ENCODE measurements at places on chromosomes 2 and 18.

DNA sequence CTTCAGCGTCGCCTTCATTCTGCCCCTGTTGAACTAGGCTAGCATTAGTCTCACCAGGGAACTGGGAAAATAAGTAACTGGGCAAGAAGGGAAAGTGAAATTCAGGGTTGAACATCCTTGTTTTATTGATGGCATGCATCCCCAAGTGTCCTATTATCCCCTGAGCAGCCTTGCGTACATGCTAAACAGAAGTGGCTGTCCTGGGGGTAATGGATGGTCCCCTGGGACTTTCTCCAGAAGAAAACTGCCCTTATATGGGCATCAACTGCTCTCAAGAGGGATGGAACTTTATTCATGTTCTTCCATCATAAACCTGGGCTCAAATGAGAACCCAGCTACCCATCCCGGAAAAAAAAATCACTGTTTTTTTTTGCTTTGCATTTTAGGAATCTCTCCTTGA, 11.8 kb upstream of the SMIM21 start:
- no peak for DNase-seq

DNA sequence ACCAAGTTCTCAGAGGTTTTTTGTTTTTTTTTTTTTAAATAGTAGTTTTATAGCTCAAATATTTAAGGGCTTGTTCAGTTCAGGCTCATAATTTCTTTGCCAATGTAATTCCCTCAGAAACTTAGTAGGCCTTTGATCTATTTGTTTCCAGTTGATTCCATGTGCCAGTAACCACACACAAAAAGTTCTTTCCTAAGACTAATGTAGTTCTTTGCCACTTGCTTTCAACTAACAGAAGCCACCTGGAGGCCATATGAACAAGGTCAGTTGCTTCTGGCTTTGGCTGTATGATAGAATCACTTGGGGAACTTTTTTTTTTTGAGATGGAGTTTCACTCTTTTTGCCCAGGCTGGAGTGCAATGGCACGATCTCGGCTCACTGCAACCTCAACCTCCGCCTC, 100.7 kb downstream of the DTNB start:
- DNase-seq, result no peak

DNA sequence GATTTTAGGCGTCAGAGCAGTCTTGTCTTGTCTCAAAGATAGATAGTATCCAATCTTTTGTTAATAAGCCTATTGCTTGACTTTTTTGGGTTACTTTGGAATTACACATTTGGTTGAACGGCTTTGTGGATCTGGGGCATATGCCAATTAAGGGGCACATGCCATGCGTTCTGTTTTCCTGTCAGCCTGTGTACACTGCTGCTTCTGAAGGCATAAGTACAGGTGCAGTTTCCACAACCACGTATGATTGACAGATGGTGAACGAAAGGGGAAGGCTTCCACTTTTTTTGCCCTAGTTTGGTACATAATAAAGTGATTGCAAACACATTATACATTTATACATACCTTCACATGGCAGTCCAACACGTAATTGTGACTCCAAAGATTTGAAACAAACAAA, 102.3 kb downstream of the RAPH1 start:
- no peak for DNase-seq

DNA sequence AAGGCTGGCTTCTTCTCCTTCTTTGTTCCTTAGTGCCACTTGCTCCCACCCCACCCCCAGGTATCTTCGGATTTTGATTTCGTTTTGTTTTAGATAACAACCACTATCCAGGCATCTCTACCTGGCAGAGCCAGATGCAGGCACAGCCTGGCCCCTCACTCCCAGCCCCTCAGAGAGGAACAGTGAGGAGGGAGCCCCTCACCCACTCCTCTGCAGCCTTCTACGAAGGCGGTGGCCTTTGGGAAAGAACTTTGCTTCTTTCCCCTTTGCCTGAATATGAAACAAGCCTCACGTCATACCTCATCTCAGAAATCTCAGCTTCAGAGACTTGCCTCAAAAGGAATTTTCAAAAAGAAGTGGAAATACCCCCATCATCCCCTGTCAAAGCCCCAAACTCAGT, 6.3 kb upstream of the CYP26B1 start:
- no peak for DNase-seq

DNA sequence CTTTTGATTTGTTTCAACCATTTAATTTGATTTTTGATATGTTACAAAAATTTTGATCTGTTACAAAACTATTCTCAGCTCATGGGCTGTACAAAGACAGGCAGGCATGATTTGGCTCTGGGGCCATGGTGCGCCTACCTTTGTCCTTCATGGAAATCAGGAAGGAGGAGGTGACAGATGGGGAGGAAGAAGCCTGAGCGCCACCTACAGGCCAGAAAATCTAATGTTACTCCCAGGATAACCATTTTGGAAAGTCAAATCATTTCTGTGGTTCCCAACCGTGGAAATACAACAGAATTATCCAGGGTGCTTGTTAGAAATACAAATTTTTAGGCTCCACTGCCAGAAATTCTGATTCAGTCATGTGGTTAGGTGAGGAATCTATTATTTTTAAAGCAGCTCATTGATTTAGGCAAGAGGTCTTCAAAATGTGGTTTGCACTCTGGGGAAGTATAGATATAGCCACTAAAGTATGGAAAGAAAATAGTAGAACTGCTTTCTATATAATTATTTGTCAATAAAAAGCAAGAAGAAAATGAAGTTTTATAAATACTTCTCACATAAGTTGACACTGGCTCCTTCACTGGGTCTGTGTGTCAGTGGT, 93.9 kb downstream of the EVA1A start:
- no peak for DNase-seq

- no peak for DNase-seq
Observed at GRCh38 chr2:240355001-240355891, 80.2 kb upstream of the GPC1 start.

DNA sequence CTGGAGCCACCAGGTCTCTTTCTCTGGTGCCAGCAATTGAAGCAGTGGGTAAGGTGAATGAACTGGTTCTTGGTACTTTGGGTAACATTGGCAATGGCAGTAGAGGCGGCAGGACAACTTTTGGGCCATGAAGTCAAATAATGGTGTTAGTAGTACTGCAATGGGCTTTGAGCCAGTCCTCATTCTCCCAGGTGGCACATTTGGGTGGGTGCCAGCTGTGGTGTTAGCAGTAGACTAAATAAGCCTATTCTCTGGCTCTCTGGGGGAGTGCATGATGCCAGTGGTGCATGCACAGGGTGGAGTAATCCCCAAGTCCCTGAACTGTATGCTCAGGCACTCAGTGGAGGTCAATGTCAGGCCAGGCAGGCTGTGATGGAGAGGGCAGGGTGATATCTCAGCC, 120.2 kb upstream of the LRRTM4 start:
- no peak for DNase-seq

DNA sequence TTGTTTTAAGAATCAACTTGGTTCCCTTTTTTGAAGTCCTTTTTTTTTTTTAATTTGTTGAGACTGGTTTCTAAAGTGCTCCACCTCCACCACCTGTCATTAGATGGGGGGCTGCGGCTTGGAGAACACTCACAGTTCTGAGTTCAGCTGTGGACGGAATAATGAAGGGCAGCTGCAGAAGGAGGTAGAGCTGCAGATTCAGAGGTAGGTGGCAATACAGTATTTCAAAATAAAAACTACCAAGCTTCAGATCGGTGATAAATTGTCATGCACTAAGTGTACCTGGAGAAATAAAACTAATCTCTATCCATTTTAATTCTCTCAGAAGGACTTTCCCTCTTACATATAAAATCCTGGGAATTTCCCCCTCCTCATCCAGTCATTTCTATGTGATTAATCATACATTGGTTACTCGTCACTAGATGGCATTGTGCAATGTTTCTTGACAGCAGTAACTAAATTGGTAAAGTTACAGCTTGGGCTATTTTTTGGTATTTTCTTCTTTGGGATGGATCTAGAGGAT, 81.1 kb upstream of the SLC39A10 start:
- DNase-seq, result no peak

DNA sequence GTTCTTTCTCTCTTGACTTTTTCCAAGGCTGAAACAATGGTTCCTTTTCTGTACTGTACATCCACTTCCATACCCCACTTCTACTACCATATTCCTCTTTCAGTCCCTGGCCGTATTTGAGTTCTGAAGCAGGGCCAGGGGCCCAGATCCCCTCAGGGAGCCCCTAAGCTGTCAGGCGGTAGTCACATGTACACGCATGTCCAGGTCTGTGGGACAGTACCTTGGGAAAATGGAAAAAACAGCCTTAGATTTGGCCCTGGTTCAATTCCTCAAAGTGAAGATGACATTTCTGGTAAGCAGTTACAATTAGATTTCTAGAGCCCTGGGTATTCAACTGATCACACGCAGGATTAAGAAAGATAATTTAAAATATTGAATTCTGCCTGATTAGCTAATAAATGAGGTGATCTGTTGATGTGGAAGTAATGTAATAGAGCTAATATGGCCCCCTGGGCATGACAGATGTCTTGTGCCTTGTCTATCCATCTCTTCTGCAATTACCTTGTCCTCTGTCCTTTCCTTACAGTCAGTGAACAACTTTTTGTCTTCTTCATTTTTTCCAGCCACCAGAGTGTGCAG, 44.4 kb downstream of the MRPL33 start:
- DNase-seq, result no peak

GRCh38 chr2:54560146-54560881, 104.2 kb downstream of the SPTBN1 start:
- no peak for DNase-seq

- no peak for DNase-seq
Observed at GRCh38 chr18:10950876-10951630, 198.3 kb downstream of the PIEZO2 start.

Measured in stimulated activated CD8-positive, alpha-beta memory T cell treated with anti-CD3 and anti-CD28 coated beads, Interleukin-7, amount 100 ng/mL, for 1 hour (primary cell).